ENCODE measurements at places on chromosomes 2 and 18.

- no peak for DNase-seq
Measured at GRCh38 chr2:167761465-167762136, 485.8 kb downstream of the STK39 start.

DNA sequence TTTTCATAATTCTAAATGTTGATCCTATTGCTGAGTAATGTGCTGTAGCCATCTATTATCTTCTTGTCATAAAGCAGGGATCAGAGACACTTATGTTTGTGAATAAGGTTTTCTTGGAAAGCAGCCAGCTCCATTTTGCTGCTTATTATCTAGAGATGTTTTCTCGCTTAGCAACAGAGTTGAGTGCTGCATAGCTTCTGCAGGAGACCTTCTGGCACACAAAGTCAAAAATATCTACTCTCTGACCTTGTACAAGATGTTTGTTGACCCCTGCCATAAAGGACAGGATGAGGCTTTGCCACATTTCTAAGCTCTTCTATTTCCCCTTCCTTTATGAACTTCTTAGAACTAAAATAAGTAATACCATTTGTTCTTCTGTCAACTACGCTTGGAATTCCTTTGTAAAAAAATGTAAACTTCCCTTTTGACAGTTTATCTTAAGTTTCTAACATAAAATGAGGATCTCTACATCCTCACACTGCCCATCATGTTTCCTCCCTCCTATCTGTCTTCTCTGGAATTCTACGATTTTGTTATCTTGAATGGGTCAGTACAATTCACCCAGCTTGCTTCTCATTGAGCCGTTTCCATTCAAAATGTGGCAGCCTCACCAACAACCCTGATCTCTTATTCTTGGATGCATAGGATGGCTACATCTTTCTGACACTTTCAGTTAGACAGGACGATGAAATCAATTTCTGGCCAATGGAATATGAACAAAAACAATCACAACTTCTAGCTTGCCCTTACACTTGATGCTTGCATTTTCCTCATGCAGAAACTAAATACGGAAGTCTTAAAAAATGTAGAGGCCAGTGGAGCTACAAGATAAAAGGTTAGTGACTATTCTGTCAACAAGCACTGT is 1377.0 kb downstream of the SUCLG1 start:
- DNase-seq: no peak

GRCh38 chr2:30417253-30417652 is 29.8 kb upstream of the LCLAT1 start:
- DNase-seq: no peak

DNA sequence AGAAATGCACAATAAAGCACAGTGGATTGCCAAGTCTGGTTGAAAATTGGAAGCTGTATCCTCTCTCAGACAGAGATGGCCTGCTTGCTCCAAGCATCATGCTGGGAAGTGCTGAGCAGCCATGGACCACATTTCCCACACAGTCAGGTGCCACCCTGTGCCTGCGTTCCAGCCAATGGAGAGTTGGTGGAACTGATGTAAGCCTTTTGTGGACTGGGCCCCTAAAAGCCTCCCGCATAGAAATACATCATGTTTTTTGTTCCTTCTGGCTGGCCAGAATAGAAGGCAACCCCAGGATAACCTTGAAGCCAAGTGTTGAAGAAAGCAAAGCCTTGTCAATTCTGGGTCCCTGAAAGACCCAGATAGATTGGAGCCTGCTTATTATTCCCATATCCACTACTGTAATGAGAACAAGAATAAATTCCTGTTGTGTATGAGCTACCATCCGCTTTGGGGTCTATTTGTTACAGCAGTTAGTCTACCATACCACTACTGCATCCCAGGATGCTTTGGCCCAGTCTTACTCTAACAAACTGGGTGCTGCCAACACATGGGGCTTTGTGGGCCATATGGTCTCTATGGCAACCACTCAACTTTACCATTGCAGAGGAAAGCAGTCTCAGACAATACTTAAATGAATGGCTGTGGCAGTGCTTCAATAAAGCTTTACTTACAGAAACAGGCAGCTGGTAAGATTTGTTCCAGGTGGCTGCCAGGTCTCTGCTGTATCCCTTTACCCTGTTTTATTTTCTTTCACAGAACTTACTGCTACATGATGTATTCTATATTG is 65.4 kb downstream of the POLE4 start:
- no peak for DNase-seq

- no peak for DNase-seq
Measured at GRCh38 chr2:7023542-7023941, 106.3 kb downstream of the RNF144A start.

- DNase-seq: no peak
Measured at GRCh38 chr2:151655663-151656398, 78.4 kb downstream of the NEB start.

DNA sequence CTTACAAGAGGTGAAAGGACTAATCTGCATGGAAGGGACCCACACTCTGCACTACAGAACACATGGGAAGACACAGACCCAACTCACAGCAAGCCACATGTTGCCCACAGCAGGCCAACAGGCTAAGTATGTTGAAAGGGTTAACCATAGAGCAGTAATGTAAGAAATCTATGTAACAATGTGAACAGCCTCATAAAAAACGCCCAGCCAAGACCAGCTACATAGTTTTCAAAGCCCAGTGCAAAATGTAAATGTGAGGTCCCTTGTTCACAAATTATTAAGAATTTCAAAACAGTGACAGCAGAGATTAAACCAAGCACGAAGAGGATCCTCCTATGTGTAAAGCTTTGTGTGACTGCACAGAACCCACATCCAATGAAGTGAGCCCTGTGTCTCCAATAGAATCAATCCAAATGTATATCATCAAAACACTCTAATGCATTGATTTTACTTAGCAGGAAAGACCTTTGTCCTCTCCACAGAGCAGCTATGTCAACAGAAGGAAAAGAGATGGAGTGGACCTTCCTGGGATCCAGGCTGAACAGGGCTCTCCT is 210.1 kb downstream of the AGPS start:
- DNase-seq: no peak

DNA sequence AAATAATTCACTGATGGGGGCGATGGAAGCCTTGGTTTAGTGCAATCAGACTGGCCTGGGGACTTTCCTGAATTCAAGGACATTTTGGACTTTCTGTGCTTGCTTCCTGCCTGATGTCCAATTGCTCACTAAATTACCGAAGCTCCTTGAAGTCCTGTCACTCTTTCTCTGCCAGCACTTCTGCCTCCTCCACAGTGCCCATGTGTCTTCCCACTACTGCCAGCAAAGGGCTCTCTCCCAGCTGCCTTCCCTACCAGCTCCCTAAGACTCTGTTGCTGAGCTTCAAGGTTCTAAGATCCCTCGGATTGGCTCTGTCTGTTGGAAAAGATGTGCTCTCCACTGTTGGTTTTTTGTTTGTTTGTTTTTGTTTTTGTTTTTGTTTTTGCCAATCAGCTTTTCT is 158.1 kb downstream of the MTCL1 start:
- no peak for DNase-seq

DNA sequence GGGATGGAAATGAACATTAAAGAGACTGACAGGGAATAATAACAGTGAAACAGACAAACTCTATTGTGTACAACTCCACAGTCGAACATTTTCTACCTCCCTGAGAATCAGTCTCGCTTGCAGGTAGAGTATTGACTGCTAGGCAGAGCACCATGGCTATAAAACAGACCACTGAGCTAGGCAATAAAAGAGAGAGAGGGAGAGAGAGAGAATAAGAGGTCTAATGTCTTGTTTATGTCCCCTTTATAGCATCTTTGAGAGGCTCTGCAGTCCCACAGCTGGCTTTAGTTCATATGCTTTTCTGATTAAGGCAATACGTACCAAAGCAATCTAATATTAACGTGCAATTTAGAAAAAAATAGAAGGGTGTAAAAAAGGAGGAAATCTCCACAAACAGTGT is 652.6 kb downstream of the NRXN1 start:
- DNase-seq: no peak

DNA sequence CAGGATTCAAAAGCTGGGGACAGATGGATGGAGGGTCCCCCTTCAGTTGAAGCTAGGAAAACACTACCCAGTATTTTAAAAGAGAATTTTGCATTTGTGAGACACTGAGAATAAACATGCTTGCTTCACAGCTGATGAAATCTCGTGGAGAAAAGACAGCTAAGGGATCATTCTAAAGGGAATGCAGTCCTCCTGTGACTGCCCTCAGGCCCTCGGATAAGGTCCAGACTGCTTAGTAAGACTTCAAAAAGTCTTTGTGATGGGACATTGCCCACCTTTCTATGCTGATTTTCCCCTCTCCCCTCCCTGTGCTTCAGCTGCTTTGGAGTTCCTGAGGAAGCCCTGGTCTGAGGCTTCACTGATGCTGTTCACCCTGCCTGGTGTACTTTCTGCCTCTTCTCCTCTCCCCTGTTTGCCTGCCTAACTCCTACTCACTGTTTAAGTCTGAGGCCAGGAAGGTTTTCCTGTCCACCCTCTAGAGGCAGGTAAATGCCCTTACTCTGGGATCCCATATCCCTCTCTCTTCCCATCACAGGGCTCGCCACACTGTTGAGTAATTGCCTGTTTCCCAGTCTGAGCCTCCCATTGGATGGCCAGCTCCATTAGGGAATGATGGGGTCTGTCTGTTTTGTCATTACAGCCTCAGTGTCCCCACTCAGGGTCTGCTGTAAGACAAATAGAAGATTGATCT is 26.6 kb downstream of the POLE4 start:
- no peak for DNase-seq

- no peak for DNase-seq
Measured at GRCh38 chr2:234098681-234099080, 48.2 kb downstream of the SPP2 start.

DNA sequence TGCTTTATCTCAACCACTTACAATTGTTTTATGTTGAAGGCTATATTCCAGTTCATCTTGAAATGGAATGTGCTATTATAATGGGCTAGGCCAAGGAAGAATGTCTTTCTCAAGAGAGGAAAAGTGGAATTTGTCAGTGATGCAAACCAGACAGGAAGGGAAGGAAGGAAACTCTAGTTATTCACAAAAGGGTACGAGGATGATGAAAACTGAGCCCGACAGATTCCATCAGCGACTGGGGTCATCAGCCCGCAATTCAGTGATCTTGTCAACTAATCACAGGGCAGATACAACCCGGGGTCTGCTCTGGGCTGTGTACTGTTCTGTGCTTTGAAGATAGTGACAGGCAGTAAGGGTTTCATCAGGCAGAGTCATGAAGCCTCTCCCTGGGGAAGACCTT is 23.4 kb upstream of the LYPD6 start:
- no peak for DNase-seq
